ENCODE measurements at places on chromosomes 1 and 21. TPM values are rescaled to one million over a fixed set of nuclear protein-coding genes. Genes with fewer than 3 reads are reported as not detected.

Gene SLC22A15
- total RNA-seq: 0.16 TPM

Gene SPRR2B
- not detected for total RNA-seq

Gene C1orf167
- 0.19 TPM for total RNA-seq

Gene MYOC
- not detected for total RNA-seq

Gene ACTL8
- total RNA-seq: not detected

Gene MYOG
- not detected for total RNA-seq

Gene CD1E
- total RNA-seq: not detected

Gene SPRR2A
- total RNA-seq: not detected

Gene SLC6A9
- total RNA-seq: 0.63 TPM

Gene PADI1
- total RNA-seq: under 0.01 TPM

Gene SH3BGRL3
- total RNA-seq: 14.6 TPM

Gene KPNA6
- 39.8 TPM for total RNA-seq

Gene CLEC20A
- total RNA-seq: not detected

Gene SYCP1
- total RNA-seq: not detected

Gene LYPLAL1
- total RNA-seq: 11.2 TPM

Gene ETNK2
- 15.5 TPM for total RNA-seq

Gene PIGR
- not detected for total RNA-seq

Gene ITGB2
- 0.16 TPM for total RNA-seq

Gene RXFP4
- total RNA-seq: 0.06 TPM

Gene MAP10
- total RNA-seq: 1.3 TPM

Gene KIF26B
- total RNA-seq: under 0.01 TPM

Gene IVL
- not detected for total RNA-seq

Gene LCE2A
- not detected for total RNA-seq

Gene CDK18
- 0.16 TPM for total RNA-seq

Gene PGLYRP4
- not detected for total RNA-seq

Gene FAAH
- 1.2 TPM for total RNA-seq

Gene CNIH3
- 2.6 TPM for total RNA-seq

Gene OR10K1
- total RNA-seq: not detected

Gene MAP3K21
- total RNA-seq: 0.16 TPM

Gene PDPN
- 155 TPM for total RNA-seq

Gene TBCE
- total RNA-seq: 12.6 TPM

Gene KRTAP7-1
- not detected for total RNA-seq

Gene MYCL
- total RNA-seq: 0.16 TPM

Gene ZNF683
- not detected for total RNA-seq

Gene RASAL2
- 33.6 TPM for total RNA-seq

Gene PHGDH
- total RNA-seq: 10.6 TPM

Gene MAP3K6
- total RNA-seq: 7.4 TPM

Gene ANKRD34A
- 0.13 TPM for total RNA-seq

Gene ALX3
- not detected for total RNA-seq

Gene OR2L5
- not detected for total RNA-seq

Gene ITLN2
- not detected for total RNA-seq

Gene PDIK1L
- total RNA-seq: 3.2 TPM

Gene USH2A
- not detected for total RNA-seq

Gene AMY2A
- not detected for total RNA-seq

Gene GIPC2
- total RNA-seq: 14.4 TPM

Gene PI4KB
- total RNA-seq: 54.2 TPM

Gene CCDC30
- total RNA-seq: 1.1 TPM

Gene LCE2C
- total RNA-seq: not detected

Gene KCNJ9
- total RNA-seq: not detected

Gene CSMD2
- 0.19 TPM for total RNA-seq

Gene AIM2
- not detected for total RNA-seq

Gene SYDE2
- 0.49 TPM for total RNA-seq

Gene TSACC
- total RNA-seq: 0.32 TPM

Gene KCNQ4
- total RNA-seq: not detected

Gene AMPD1
- total RNA-seq: not detected

Gene KIAA0040
- total RNA-seq: 13.4 TPM
